ENCODE measurements at places on chromosomes 4 and X. TPM values are rescaled to one million over a fixed set of nuclear protein-coding genes. Genes with fewer than 3 reads are reported as not detected.

The WAS gene
- total RNA-seq = under 0.01 TPM

The TAF7L gene
- total RNA-seq = 1.1 TPM

The FATE1 gene
- not detected for total RNA-seq

The NCAPG gene
- total RNA-seq = 20.4 TPM

The F9 gene
- not detected for total RNA-seq

The MAGEE1 gene
- total RNA-seq = 1.4 TPM

The CENPVL2 gene
- not detected for total RNA-seq

The HPGD gene
- 9.5 TPM for total RNA-seq
